Activated T-cell treated with anti-CD3 and anti-CD28 coated beads, Interleukin-2, amount 50 U/mL, for 72 hours (primary cell): ENCODE measurements at places on chromosomes 2 and 18.

DNA sequence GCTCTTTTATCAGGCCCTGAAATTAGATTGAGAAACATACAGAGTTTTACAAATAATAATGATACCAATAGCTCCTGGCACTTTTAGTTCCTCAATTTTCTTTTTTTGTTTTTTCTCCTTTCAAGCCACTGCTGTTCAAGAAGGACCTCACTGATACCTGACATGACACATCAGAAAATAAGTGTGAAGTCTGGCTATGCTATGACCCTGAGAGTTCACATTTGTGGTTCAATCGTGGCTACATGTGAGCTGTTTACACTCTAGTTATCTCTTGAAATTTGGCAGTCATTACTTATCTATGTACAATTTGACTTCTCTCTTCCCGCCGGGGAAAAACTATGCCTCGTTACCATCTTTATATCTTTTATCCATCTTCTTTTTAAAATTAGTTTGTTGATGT, 686.5 kb downstream of the EPHA4 start:
- DNase-seq = no peak

- no peak for DNase-seq
Observed at GRCh38 chr2:65870826-65871225, 438.4 kb upstream of the SPRED2 start.

GRCh38 chr2:211328126-211328525, 771.7 kb downstream of the CPS1 start:
- DNase-seq = no peak

- DNase-seq = no peak
Observed at GRCh38 chr2:11891028-11891427, 144.6 kb downstream of the LPIN1 start.

GRCh38 chr2:109059474-109060165, 69.4 kb upstream of the SH3RF3 start:
- DNase-seq = no peak

DNA sequence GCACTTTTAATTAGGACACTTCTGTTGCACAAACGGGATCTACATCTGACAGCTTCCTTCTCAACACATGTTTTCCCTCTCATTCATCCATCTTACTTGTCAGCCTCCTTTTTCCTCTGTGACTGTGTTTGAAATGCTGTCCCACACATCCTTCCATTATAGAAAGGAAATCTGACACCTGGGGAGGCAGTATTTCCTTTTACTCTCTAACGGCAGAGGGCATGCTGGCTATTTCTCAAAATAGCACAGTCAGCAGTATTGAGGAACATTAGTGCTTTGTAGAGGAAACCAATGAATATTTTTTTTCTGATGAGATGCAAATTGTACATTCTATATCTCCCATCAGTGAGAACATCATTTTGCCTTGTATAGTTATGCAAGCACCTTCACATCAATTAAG, 668.7 kb downstream of the SLC4A3 start:
- no peak for DNase-seq

GRCh38 chr2:239181074-239181902, 219.5 kb downstream of the HDAC4 start:
- no peak for DNase-seq

DNA sequence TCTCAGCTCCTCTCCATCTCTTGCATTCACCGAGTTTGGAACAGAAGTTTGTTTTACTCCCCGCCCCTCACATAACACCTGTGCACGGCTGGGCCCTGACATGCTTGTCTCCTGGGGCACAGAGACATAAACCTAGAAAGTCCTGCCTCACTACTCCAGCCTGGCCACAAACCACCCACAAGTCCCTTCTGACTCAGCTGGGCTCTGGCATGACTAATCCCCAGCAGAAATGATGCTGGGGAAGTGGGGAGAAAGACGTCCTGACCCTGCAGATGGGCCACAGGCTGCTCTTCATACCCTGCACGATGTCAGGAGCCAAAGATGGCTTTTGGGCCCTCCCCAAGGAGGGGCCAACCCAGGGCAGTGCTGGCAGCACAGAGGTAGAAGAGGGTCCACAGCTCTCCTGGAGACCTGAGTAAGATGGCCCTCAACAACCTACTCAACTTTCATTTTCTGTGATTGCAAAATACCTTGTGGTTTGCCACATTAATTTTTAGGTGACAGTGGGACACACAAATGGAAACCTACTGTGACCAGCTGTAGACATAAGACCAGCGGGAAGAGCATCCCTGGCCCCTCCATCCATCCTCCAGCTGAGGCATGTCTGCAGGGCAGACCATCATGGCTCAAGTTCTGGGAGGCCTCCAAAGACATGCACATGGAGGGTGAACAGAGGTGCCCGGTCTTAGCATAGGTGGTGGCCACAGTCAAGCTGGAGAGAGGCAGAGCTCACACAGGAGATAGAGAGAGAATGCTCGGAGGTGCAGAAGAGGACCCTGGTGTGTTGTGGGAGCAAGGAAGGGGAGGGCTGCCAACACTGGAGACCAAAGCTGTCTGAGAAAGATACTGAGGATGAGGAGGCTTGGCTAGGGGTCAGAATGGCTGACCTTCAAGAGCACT, 40.0 kb downstream of the DNMT3A start:
- DNase-seq = peak; percentile 87

DNA sequence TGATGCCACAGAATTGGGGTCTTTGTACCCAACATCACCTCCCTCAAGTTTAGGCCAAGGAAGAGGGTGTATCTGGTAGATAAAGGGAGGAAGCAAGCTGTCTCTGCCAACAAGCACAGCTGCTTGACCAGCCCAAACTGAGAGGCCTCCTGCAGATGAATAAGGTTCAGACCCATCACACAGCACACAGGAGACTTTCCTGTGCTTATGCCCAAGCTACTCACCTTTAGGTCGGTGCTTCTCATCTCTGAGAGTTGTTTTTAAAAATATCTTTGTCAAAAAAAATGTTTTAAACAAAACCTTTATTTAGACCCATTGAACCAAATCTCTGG, 24.7 kb upstream of the SP3 start:
- DNase-seq = no peak

GRCh38 chr18:9221661-9222060, 85.1 kb downstream of the ANKRD12 start:
- no peak for DNase-seq

DNA sequence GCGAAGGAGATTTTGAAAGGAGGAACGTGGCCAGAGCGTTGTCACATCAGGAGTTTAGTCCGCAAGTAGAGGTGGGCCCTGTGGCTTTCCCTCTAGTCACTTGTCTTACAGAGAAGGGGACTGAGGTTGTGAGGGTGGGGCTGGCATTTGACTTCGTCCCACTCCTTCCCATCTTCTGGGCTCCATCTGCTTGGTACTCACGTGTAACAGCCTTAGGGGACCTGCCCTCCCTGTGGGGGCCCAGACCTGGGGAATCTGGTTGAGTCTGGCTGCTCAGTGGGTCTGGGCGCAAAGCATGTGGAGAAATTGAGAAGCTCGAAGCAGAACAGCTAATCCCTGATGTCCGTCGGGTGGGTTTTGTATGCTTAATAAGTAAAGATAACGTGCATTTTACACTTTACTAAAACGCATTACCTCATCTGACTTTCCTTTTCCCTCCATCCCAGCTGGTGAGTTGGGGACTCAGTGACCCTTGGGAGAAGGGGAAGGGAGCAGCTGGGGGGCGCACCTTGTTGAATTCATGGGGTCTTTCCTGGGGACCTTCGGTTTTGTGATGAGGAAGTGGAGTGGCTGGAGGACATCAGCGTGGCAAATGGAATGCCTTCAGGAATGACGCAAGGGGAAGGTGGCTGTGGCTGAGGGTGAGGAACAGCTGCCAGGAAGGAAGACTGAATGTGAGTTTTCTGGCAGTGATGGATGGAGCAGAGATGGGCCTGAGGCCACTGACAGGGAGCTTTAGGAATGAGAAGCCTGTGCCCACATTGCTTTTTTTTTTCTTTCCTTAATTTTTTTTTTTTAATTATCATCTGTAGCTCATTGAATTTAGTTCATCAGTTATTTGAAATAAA, 44.8 kb downstream of the ASAP2 start:
- DNase-seq = no peak

DNA sequence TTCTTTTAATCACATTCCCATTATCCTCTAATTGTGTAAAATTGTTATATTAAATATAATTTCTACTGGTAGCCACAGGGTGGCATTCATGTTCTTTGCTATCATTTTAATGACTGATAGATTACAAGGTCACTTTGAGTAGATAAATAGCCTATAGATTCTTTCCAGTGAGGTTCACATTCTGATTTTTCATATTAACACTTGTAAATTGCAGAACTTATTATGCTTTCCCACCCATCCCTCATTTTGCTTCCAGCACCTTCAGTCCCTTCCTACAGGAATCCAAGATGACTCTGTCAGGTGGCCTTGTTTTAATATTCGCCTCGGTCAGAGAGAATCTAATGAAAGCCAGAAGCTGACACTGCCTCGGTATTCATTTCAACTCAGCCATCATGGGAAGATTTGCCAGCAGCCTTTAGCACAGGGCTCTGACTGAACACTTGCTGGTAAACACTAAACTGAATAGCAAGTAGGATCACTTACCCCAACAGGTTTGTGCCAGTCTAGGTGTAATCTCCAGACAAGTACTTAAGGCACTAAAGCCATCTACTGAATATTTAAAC, 101.2 kb upstream of the FSHR start:
- no peak for DNase-seq
